ENCODE measurements at places on chromosomes 11 and 22. TPM values are rescaled to one million over a fixed set of nuclear protein-coding genes. Genes with fewer than 3 reads are reported as not detected.

OR52A1 gene
- total RNA-seq = not detected

CRYBB3 gene
- not detected for total RNA-seq

CSF2RB gene
- total RNA-seq = not detected

LDHA gene
- 2,911 TPM for total RNA-seq

All from A549 treated with GW870086 at 1 μM for 4 hours (cell line).